Neuronal stem cell (in vitro differentiated cells): ENCODE measurements at places on chromosomes 16 and 17.
A peak's percentile ranks its signal among the peaks of the same experiment; 100 is the strongest.

DNA sequence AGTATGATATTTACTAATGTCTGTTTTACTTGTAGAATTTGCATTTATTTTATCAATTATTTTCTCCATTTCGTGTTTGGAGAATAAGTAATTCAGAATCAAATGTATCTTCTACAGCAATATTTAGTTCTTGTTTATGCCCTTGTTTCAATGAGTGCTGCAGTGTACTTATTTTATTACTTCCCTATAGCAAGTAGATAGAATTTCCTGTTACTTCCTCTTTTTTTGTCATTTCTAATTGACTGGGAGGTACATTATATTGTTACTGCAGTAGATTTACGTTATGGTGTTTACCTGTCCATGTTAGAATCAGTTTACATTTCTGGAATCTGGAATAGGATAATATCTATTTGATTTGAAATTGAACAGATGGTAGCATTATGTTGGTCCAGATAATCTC lies 71.2 kb downstream of the OMG start:
- H3K36me3 ChIP-seq: peaks cover 7% of the 10 kb centered on the region
- H3K27ac ChIP-seq: no peak overlapping the region
- H3K4me1 ChIP-seq: no peaks in the 10 kb centered on the region
- DNase-seq: no peak
- H3K27me3 ChIP-seq: no peaks in the 10 kb centered on the region
- no peak overlapping the region for H3K4me3 ChIP-seq

DNA sequence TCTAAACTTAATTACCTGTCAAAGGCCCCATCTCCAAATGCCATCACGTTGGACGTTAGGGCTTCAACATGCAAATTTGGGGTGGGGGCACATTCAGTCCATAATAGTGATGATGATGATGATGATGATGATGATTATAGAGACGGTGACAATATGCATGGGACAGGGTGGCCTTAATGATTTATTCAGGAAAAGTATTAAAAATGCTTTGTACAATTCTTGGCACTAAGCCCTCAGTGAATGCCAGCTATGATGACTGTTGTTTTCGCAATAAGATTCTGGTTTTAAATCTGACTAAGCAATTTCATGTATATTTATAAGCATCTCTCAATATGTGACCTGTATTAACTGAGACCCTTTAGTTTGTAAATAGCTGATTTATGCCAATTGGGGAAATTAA lies 106.3 kb downstream of the C16orf95 start:
- no peak overlapping the region for H3K27ac ChIP-seq
- no peaks in the 10 kb centered on the region for H3K36me3 ChIP-seq
- H3K4me3 ChIP-seq: no peak overlapping the region

DNA sequence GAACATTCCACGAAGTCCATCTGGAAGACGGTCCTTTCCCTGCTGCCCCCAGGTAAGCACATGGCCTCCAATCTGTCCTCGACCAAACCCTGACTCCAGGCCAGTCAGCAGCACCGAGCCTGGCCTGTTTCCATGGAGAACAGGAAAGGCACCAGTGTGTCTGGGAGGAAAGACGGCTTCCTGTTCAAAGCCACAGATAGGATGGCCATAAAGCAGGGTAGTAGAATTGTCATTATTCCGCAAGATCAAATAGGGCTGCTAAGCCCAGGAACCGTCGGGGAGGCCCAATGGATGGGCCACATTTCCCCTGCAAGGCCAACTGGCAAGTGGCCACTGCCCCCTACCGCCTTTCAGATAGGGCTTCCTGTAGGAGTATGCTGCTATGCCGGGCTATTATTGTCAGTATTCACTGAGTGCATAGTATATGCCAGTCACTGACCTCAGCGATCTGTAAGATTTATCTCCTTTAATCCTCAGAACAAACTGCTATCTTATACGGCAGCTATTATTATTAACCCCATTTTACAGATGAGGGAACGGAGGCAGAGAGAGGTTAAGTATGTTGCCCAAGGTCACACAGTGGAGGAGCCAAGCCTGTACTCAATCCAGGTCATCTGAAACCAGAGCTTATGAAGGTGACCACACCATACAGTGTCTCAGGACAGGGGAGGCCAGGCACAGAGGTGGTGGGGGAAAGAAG lies 23.0 kb upstream of the PLCG2 start:
- DNase-seq: no peak
- H3K27me3 ChIP-seq: no peaks in the 10 kb centered on the region
- no peak overlapping the region for H3K4me3 ChIP-seq
- no peaks in the 10 kb centered on the region for H3K36me3 ChIP-seq
- no peak overlapping the region for H3K27ac ChIP-seq
- peaks cover 3% of the 10 kb centered on the region for H3K4me1 ChIP-seq

DNA sequence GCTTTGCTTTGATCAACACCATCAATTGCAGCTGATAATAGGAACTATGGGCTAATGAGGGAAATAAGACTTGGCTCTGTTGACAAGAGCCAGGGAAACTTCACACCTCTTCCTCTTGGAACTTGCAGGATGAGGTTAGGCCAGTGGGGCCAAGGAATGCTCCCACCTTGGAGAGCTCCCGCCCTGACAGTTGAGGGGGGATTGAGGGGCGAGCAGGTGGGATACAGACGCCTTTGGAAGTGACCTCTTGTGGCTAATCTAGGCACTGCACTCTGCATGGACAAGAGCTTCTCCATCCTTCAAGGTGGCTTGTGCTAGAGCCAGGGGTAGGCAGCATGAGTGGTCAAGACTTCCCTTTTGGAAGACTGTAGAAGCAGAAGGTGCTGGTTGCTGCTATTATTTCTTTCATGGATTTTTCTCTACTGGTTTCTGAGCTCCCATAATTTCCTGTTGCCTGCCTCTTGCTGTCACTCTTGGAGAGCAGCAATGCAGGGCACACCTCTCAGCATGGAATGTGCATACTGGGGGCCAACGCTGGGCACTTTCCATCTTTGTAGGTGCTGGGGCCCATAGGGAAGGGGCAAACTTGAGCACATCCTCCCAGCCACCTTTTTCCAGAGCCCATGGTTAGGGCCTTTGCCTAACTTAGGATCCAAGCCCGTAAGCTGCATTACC lies 2.3 kb upstream of the PHF12 start:
- no peak overlapping the region for H3K4me3 ChIP-seq
- H3K27me3 ChIP-seq: no peaks in the 10 kb centered on the region
- no peaks in the 10 kb centered on the region for H3K36me3 ChIP-seq
- no peak overlapping the region for H3K27ac ChIP-seq
- H3K4me1 ChIP-seq: peaks cover 4% of the 10 kb centered on the region

GRCh38 chr16:73233329-73233765 lies 185.4 kb upstream of the ZFHX3 start:
- H3K27ac ChIP-seq: no peak overlapping the region
- H3K36me3 ChIP-seq: no peaks in the 10 kb centered on the region
- H3K4me3 ChIP-seq: no peak overlapping the region
- no peaks in the 10 kb centered on the region for H3K27me3 ChIP-seq

GRCh38 chr17:79114458-79115301 lies 40.1 kb downstream of the ENGASE start:
- no peaks in the 10 kb centered on the region for H3K36me3 ChIP-seq
- peak; percentile 20 for DNase-seq
- no peak overlapping the region for H3K4me3 ChIP-seq
- peak overlapping the region; percentile 32 for H3K27ac ChIP-seq

DNA sequence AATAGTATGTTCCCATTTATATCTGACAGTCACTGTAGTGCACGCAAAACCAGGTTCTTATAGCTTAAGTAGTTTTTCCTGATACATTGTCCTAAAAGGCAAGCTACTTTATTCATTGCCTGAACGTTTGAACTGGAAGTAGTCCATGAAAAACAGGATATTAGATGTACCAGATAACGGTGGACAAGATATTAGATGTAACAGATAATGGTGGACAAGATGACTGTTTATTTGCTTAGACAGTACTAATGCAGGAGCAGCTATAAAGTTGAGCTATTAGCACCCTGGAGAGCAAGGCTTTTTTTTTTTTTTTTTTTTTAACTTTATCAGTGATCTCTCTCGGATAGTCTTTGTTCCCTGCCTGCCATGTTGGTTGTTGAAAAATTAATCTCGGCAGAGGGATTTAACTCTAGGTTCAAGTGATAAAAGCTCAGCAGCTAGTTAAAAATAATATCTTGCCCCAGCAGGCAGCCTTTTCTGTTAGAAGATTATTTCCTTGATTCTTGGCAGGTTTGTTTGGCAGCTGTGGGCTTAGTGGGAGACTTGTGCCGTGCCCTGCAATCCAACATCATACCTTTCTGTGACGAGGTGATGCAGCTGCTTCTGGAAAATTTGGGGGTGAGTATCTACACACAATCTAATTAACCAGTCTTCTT lies 17.3 kb upstream of the TBKBP1 start:
- H3K4me1 ChIP-seq: no peaks in the 10 kb centered on the region
- H3K27me3 ChIP-seq: no peaks in the 10 kb centered on the region
- H3K27ac ChIP-seq: no peak overlapping the region
- no peak for DNase-seq
- H3K36me3 ChIP-seq: peaks cover 63% of the 10 kb centered on the region
- H3K4me3 ChIP-seq: no peak overlapping the region

DNA sequence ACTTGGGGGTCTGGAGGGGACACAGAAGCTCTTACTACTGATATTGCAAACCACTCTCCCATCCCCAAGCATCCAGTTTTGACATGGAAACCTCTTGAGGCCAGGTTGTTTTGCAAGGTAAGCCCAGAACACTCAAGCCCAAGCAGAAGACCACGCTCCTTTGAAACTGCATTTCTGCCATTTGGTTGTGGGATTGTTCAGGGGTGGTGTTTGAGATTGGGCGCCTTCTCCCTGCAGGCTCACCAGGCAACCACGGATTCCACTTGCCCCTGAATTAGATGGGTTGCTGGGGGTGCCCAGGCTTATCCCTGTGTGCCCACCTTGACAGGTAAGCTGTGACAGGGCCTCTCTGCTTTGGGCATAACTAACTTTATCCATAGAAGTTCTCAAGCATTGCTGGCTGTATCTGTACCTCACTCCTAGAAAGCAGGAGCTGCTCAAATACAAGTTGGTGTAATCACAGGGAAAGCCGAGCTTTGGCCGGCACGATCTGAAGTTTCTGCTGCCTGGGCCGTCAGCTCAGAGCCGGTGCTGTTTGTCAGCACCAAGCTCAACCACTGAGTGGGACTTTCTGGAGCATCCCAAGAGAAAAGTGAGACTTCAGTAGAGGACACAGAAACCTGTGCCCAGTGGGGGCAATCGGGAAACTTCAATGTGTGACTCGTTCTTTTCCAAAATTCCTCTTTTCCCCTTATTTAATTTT lies 93.6 kb downstream of the CYLD start:
- H3K27ac ChIP-seq: no peak overlapping the region
- H3K36me3 ChIP-seq: no peaks in the 10 kb centered on the region
- no peak overlapping the region for H3K4me3 ChIP-seq
- no peak for DNase-seq

- H3K4me1 ChIP-seq: no peaks in the 10 kb centered on the region
- no peak overlapping the region for H3K27ac ChIP-seq
- H3K36me3 ChIP-seq: no peaks in the 10 kb centered on the region
- no peak for DNase-seq
- no peaks in the 10 kb centered on the region for H3K27me3 ChIP-seq
These were observed 970.5 kb upstream of the EEF2KMT start for GRCh38 chr16:6068063-6068462.

DNA sequence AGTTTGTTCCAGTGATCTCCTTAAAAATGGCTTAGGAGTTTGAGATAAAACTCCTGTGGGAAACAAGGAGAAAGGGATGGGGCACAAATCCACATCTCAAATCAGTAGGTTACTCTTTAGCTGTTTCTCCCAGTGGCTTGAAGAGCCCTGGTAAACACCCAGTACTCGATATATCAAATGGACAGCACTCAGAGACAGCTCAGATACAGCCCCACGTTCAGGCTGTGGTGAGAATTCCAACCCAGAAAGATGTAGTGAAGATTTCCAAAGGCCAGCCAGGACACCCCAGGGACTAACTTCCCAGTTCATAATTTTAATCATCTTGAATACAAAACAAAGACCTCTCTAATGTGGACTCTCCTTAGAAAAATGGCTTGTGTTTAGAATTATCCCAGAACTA lies 6.4 kb upstream of the VEZF1 start:
- DNase-seq: no peak
- peaks cover 30% of the 10 kb centered on the region for H3K36me3 ChIP-seq
- H3K27ac ChIP-seq: peak overlapping the region; percentile 70
- no peaks in the 10 kb centered on the region for H3K27me3 ChIP-seq

DNA sequence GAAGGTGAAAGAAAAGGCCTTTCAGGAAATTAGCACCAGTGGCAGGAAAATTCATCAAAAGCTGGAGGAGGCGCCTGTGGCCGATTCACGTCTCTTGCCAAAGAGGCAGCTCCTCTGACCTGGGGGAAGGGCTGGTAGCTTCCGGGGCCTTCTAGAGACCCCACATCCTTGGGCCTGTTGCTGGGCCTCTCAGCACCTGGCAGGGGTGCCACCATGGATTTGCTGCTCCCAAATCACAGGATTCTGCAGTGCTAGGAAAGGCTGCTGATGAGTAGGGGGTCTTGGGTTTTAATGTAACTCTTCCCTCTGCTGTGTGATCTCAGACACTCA lies 11.6 kb upstream of the CBFB start:
- no peak for DNase-seq
- no peak overlapping the region for H3K27ac ChIP-seq
- no peak overlapping the region for H3K4me3 ChIP-seq
- peaks cover 6% of the 10 kb centered on the region for H3K4me1 ChIP-seq
- H3K27me3 ChIP-seq: peaks cover 13% of the 10 kb centered on the region
- no peaks in the 10 kb centered on the region for H3K36me3 ChIP-seq

DNA sequence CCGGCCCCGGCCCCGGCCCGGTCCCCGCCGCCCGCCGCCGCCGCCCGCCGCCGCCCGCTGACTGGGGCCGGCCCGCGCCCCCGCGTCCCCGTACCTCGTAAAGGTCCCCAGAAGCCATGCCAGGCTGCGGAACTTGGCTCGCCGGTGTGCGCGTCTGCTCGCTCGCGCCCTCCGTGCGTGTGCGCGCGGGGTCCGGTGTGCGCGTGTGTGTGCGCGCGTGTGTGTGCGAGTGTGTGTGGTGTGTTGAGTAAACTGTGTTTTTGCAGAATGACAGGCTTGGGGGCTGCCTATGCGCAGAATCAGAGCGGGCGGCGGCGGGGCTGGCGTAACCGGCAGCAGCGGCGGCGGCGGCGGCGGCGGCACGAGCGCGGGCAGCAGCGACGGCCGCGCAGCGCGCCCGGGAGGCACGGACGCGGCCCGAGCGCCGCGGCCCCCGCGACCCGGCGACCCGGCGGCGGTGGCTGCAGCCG lies 307 bp downstream of the CDYL2 start:
- peaks cover 1% of the 10 kb centered on the region for H3K4me1 ChIP-seq
- H3K36me3 ChIP-seq: no peaks in the 10 kb centered on the region

DNA sequence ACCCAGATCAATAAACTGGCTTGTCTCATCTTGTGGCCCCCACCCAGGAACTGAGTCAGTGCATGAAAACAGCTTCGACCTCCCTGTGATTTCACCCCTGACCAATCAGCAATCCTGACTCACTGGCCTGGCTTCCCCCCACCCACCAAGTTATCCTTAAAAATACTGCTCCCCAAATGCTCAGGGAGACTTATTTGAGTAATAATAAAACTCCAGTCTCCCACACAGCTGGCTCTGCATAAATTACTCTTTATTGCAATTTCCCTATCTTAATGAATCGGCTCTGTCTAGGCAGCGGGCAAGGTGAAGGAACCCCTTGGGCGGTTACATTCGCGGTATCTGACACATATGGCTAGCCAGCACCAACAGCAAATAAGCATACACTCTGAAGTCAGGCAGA lies 9.8 kb upstream of the RABEP1 start:
- DNase-seq: no peak
- H3K4me1 ChIP-seq: no peaks in the 10 kb centered on the region
- H3K27ac ChIP-seq: no peak overlapping the region
- H3K36me3 ChIP-seq: no peaks in the 10 kb centered on the region
- H3K4me3 ChIP-seq: no peak overlapping the region
